ENCODE measurements at places on chromosomes 2 and 18.

DNA sequence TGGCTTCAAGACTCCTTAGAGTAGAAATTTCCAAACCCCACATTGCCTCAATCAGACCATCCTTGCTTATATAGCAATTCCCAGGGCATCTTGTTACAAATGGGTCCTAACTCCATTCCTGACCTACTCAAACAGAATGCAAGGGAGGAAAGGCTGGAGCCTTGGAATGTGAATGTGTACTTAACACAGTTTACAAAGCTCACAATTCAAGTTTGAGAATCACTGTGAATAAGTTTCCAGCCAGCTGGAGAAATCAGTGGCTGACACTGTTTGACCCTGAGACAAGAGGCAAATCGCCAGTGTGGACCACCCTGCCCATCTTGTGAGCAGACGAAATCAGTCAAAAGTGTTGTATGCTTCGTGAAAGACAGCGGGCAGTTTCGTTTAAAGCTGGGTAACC is 65.5 kb downstream of the SOWAHC start:
- no peak for DNase-seq

GRCh38 chr2:204669382-204669781 is 124.1 kb downstream of the PARD3B start:
- no peak for DNase-seq

GRCh38 chr2:121862286-121862685 is 106.8 kb downstream of the TSN start:
- DNase-seq, result no peak

- no peak for DNase-seq
These were observed 48.6 kb downstream of the SMAD2 start for GRCh38 chr18:47881752-47882455.

- DNase-seq, result no peak
These were observed 86.6 kb upstream of the STPG4 start for GRCh38 chr2:47241715-47242114.

DNA sequence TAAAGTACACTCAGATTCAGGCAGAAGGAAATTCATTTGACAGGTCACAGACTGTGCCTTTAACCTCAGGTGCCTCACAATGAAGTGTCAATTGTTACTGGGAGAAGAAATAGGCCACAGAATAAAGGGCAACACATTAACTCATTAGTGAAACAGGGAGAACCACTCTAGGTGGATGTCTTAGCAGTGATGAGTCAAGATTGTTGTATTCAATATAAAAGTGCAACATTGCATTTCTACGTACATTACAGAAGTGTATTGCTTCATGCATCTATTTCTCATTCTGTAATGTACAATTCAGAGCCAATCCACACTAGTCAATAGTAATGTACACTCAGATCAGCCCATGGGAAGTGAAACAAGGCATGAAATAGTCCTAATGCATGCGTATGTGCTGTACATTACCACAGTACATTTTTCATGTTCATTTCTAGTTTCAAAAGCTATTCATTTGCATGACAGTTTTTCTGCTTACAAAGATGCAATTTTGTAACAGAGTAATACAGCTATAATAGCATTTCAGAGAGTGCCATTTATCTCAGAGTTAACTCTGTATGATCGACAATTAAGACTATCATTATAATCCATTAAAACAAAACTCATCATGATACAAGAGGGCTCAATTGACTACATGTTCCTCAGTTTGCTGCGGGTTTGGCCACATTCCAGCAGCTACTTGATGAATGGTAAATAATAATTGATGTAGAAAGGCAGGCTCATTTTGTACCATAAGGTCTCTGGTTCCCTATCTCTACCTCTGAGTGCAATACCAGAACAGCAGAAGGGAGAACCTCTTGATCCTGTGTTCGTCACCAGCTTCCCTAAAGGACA is 12.2 kb upstream of the ARL5A start:
- no peak for DNase-seq

DNA sequence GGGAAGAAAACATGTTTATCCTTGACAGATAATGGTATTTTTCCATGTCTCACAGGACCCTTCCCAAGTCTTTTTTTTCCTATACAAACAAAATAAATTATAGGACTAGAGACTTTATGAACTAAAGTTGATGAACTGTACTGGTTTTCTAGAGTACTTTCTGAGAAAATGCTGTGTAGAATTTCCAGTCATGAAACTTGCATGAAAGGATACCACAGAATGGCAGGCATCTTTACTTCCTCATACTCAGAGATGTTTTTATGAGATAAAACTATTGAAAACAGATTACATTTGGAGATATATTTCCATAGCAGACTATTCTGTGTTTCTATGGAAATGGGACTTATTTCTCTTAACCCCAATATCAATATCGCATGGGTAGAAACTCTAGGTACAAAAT is 403.5 kb downstream of the PARD3B start:
- no peak for DNase-seq

- no peak for DNase-seq
These were observed 87.3 kb downstream of the HNRNPLL start for GRCh38 chr2:38515155-38516074.

- DNase-seq, result no peak
These were observed 29.8 kb upstream of the POMC start for GRCh38 chr2:25198209-25198525.

GRCh38 chr18:52437161-52437560 is 97.2 kb downstream of the DCC start:
- DNase-seq, result no peak

- DNase-seq, result no peak
These were observed 12.6 kb upstream of the KCNG2 start for GRCh38 chr18:79784965-79785770.

DNA sequence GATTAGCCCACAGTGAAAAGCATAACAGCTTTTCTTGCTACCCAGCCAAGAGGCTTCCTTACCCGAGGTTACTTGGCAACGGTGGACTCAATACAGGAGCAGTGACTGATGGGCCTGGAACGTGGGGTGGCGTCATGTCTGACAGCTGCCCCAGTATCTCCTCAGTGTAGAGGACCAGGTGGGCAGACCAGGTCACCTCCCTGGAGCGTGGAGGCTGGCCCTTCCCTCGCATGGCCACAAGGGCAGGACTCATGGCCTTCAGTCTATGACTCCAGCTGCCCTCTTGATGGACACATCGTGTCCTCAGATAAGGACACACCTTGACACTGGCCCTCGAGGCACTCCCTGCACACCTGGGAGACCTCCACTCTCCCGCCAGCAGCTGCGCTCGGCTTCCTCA is 6.4 kb downstream of the ASPRV1 start:
- no peak for DNase-seq

DNA sequence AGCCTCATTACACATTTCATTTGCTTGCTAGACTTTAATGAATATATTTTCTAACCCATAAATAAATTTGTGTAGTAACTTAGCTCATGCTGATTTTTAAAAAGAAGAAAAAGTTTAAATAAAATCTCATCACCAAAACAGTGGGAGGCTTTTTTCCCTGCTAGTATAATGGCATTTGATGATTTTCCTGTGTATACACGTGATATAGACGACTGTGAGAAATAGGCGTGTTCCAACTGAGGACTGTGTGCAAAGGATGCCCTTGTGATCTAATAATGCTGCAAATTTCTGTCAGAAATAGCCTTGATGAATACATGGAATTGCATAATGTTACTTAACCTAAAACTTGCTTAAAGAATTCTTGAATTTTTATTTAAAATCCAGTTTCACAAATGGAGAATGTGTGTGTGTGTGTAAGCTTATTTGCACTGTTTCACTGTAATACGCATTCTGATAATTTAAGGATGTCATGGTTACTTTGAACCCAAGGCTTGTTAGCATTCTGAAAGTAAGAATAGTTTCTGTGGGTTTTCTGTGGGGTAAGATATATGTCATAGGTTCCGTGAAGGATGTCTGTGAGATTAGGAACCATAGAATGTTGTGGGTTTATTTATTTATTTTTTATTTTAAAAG is 178.0 kb downstream of the DLGAP1 start:
- DNase-seq, result no peak

- DNase-seq, result no peak
These were observed 72.3 kb downstream of the SMAD7 start for GRCh38 chr18:48878471-48878870.

DNA sequence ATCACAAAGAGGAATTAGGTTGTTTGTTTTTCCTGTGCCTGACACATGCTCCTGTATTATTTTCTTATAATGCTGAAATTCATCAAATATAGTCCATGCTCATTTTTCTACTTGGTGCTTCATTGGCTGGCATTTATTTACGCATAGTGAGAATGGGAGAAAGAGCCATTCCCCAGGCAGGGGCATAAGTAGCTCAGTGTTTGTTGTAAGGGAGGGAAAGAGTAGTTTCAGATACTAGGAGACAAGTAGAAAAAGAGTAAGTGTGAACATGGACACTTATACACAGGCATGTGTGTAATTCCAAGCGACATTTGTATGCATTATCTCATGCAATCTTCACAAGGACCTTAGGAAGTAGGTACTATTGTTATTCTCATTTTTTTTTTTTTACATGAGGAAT is 111.9 kb upstream of the UGP2 start:
- no peak for DNase-seq

DNA sequence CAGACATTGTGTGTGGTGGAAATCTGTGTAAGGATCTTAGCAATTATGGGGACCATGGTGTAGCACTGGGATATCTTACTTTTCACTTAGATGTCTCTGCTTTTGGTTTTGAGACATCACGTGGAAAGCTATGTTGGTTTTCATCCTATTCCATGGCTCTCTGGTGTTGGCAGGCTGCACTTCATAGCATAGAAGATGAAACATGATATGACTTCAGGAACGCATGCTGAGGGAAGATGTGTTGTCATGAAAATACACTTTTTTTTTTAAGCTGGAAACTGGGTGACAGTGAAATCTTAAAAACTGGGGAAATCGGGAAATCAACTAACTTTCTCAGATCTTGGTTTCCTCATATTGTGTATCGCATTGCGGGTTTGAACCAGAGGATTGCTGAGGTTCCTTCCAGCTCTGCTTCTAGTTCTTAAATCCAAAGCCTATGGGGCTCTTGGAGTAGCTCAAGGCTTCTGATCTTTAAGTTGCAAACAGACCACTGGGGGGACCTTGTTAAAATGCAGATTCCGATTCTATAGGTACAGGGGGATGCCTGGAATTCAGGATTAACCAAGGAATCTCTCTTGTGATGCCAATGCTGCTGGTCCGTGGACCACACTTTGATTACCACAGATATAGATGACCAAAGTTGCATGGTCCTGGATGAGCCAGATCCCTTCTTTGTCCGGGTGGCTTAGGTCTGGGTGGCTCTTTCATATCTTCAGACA is 160.7 kb downstream of the SH3RF3 start:
- no peak for DNase-seq

DNA sequence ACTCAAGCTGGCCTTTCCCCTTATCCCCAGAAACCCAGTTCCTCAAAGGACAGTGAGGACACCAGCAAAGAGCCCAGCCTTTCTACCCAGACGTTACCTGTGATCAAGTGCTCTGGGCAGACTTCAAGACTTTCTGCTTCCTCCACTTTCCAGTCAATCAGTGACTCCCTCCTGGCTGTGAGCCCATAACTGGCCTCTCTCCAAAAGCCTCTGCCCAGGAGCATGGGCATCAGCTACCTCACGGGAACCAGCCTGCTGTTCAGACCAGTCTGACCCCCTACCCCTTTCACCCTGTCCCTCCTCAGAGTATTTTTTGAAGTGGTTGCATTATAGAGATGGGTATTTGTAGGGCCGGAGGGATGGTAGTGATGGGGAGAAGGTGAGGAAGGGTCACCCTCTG is 27.7 kb upstream of the CYP27A1 start:
- DNase-seq, result no peak

DNA sequence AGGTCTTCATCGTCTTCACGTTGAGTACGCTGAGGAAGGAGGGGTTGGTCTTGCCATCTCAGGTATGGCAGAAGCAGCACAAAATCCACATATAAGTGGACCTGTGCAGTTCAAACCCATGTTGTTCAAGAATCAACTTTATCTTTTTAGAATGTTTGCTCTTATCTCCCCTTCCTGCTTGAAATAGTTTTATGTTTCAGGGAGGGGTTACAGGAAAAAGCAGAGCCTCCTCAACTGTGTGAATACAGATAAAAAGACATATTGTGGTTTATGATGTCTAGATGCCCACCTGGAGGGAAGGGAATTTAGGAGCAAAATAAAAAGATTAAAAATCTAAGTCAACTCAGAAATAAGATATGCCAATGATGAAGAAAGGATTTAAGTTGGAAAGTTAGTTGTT is 75.9 kb downstream of the VRK2 start:
- no peak for DNase-seq

DNA sequence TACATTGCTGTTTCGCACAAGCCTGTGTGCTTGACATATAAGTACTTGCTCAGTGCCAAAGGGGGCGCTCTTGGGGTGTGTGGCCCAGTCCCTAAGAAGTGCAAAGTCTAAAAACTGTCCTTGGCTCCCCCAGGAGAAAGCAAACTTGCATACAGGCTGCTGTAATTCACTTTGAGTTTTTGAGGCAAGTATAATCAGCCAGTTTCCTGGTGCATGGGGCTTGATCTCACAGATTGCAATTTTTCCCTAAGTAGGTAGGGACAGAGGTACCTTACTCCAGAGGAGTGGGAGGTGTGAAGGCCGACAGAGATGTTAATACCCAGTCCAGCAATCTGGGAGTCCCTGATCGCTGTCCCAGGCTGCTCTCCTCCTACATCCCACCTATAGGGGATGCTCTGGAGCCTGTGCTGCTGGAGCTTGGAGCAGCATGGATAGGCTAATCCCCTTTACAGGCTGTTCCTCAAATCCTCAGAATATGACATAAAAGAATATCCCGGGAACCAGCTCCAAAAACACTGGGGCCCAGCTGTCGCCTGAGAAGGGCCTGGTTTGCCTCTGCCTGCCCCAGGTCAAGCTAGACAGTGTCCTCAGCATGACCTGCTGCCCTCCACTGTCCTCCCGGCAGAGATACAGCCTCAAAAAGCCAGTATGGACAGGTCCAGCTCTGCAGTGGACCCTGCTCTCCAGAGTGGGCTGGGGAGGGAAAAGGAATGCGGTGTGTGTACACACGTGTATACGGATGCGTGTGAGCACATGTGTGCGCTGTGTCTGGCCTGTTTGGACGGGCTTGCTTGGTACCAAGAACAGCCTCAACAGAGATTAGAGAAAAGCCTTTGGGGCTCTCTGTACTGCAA is 136.5 kb upstream of the HAAO start:
- DNase-seq, result peak; percentile 54

DNA sequence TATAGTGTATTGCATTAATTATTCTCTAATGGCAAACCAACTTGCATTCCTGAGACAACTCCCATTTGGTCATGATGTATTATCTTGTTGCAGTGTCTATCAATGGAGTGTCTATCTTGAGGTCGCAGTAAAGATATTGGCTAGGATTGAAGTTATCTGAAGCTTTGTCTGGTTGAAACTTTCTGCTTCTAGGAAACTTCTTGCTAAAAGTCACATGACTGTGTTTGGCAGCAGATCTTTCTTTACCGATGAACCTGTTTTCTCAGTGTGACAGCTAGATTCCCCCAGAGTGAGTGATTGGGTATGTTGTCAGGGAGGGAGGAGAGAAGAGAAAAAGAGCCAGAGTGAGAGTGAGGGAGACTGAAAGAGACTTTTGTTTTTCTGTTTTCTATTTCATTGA is 119.6 kb downstream of the QPCT start:
- DNase-seq, result no peak

- no peak for DNase-seq
These were observed 109.0 kb upstream of the ALK start for GRCh38 chr2:30030361-30030760.

- no peak for DNase-seq
These were observed 72.2 kb downstream of the PMAIP1 start for GRCh38 chr18:59971871-59972428.

Data from HEK293T (cell line).